ENCODE measurements at places on chromosomes 1 and 21.

GRCh38 chr1:201468844-201469644 lies at the start of gene PHLDA3:
Gene PHLDA3, minus strand, starts transcription at chr1:201469188. Its CDS starts 402 bp downstream, at chr1:201468786.
- peak; percentile 93 for DNase-seq

DNA sequence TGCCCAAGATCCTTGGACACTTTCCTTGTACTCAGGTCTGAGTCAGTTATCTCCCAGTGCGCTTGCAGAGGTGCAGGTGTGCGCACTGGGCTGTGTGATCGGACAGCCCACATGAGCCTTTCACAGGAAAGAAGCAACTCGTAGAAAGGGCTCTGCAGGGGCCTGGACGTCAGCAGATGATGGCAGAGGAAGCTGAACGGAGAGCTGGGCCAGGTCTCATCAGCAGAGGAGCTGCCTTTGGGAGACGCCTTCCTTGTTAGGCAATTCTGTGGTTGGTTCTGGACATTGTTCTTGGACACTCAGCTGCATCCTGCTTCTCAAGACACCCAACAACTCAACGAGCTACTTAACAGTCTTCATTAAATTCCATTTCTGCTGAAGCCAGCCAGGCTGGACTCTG lies 7.5 kb upstream of the PROK1 start:
- DNase-seq: peak; percentile 28

GRCh38 chr1:37634992-37635902 lies 555 bp upstream of the RSPO1 start:
- DNase-seq: no peak

GRCh38 chr1:39701049-39701439 lies 9.8 kb upstream of the HPCAL4 start:
- DNase-seq: peak; percentile 25

DNA sequence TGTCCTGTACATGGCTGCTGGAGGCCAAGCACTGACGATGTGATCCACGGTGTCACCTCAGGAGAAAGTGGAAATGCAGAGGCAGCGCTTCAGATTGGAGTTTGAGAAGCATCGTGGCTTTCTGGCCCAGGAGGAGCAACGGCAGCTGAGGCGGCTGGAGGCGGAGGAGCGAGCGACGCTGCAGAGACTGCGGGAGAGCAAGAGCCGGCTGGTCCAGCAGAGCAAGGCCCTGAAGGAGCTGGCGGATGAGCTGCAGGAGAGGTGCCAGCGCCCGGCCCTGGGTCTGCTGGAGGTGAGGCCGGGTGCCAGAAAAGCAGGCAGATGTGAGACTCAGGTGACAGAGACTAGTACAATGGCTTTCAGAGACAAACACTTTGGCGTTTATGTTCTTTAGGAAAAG lies 7.7 kb downstream of the TRIM58 start:
- DNase-seq: no peak

DNA sequence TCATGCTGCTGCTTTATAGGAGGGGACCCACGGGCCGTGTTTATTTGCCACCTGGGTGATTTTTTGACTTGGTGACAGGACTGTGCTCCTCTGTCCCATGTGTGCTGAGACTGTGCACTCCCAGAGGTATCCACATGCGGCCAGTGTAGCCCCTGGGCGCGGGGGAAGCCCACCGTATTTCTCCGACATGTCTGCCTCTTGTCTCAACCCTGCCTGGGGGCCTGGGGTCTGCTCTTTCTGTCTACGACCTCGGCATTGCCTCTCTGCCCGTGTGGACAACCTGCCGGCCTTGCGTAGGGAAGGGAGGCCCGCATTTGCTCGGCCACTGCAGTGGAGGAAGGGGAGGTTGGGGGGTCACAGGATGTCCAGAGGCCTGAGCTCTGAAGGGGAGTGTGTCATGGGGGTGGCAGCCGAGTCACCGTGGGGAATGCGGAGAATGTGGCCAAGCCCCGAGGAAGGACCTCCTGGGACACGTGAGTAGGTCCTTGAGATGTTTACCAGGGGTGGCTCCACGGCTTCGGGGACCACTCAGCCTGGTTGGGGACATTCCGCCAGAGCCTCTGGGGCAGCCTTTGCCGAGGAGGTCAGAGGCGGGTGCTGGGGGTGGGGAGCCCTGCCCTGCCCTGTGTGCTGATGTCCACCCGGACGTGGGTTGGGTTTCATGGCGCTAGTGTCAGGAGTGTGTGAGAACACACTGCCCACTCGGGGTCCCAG lies 11.0 kb downstream of the PRKCZ start:
- no peak for DNase-seq

- no peak for DNase-seq
Observed at GRCh38 chr1:169585181-169585580, 1.1 kb downstream of the F5 start.

- no peak for DNase-seq
Observed at GRCh38 chr1:203311368-203312301, 6.3 kb downstream of the BTG2 start.

GRCh38 chr1:60262701-60263100 lies 189.1 kb upstream of the C1orf87 start:
- no peak for DNase-seq

GRCh38 chr1:15080328-15081007 lies 73.1 kb upstream of the TMEM51 start:
- no peak for DNase-seq

- no peak for DNase-seq
Observed at GRCh38 chr1:30110846-30111245, 612.5 kb downstream of the MATN1 start.

GRCh38 chr1:4305526-4306301 lies 348.7 kb upstream of the AJAP1 start:
- DNase-seq: no peak

DNA sequence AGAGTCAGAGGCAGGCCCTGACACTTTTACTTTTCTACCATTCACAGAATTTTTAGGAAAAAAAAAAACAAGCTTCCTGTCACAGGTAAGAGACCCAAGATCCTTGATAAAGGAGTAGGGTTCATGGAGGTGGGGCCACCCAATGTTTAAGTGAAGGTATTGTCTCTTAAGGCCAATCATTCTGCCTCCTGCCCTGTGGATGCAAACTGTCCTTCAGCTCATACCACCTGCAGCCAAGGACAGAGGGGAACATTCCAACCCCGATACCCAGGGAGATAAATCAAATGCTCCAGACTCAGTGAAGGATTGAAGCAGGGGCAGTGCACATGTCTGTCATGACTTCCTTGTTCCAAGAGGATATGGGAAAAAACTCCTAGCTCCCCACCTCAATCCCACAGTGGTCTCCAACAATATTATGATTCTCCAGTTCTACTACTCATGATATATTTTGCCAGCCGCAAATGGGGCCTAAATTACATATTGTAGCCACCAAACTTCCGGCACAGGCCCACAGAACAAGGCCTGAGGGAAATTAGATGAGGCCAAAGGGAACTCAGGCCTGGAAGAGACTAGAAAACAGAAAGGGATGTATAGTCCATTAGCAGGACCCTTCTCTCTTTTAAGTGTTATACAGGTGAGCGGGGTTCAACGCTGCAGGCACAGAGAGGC lies 59.5 kb downstream of the TRABD2B start:
- DNase-seq: no peak

- peak; percentile 17 for DNase-seq
Observed at GRCh38 chr1:183472488-183473216, at the start of gene SMG7. Gene SMG7, plus strand, starts transcription at chr1:183472499. Its CDS starts 122 bp downstream, at chr1:183472621.

GRCh38 chr1:103106426-103107341 lies 1.6 kb downstream of the COL11A1 start:
- DNase-seq: peak; percentile 45

DNA sequence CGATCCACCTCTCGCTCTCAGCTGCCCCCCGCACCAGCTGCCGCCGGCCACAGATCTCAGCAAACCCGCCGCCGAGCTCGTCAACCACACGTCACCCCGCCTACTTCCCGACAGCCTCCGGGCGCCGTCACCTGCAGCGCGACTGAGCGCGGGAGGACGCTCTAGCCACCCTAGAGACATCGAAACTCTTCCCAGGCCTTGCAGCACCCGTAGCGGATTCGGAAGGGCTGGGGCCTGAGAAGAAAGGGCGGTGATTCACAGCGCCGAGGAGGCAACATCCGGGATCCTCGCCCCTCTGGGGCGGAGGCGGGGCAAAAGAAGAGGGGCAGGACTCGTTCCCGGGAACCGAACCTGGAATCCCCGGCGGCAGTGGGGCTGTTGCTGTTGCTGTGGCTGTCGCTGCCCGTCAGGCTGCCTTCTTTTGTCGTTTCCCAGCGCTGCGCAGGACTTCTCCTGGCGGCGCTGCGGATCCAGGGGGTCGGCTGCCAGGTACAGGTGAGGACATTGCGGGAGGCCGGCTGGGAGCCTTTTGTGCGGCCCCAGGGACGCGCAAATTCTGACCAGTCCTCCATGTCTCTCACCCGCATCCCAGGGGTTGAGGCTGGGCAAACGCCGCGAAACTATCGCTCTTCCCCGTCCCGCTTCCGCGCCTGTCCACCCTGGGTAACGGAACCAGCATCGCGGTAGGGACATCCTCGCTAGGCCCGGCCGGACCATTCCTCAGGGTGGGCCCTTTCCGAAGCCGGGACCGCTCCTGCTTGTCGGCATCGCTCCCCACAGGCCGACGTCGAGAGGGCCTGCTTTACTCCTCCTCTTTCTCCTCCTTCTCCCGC lies at the start of the genes RO60 and UCHL5:
Gene RO60 (plus strand): TSS at position 331 of the 833 bp plus-strand sequence. CDS start 9,443 bp downstream, outside the sequence.
Gene UCHL5 (minus strand): TSS at position 79 of the 833 bp plus-strand sequence. CDS start 100 bp downstream, outside the sequence.
- DNase-seq: peak; percentile 97

GRCh38 chr1:92458146-92458545 lies 28.6 kb downstream of the GFI1 start:
- no peak for DNase-seq

GRCh38 chr1:173269490-173270230 lies 62.5 kb upstream of the TNFSF4 start:
- peak; percentile 94 for DNase-seq

GRCh38 chr1:38093569-38094520 lies 47.3 kb upstream of the POU3F1 start:
- no peak for DNase-seq

GRCh38 chr1:229726061-229726460 lies 100.0 kb downstream of the URB2 start:
- no peak for DNase-seq

- no peak for DNase-seq
Observed at GRCh38 chr1:62529227-62529626, 68.1 kb upstream of the ANGPTL3 start.

- DNase-seq: peak; percentile 55
Observed at GRCh38 chr1:68121536-68121935, 71.1 kb upstream of the DIRAS3 start.

DNA sequence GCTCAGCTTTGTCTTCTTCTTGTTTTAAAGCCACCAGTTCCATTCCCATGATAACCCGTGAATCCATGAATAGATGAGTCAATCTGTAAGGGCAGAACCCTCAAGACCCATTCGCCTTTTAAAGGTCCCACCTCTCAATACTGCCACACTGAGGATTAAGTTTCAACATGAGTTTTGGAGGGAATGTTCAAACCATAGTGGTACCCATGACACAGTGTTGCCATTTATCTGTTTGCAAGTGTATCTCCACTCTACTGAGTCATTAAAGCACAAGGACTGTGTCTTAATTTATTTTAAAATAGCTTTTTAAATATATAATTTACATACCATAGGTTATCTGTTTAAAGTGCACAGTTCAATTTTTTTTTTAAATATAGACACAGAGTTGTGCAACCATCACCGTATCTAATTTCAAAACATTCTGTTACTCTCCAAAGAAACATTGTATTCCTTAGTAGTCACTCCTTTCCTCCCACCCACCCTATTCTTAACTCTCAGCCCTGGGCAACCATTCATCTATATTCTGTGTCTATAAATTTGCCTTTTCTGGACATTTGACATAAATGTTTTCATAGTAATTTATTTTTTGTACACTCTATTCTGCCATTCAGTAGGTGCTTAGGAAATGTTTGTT lies 4.8 kb upstream of the IL24 start:
- peak; percentile 49 for DNase-seq

GRCh38 chr1:36149973-36150295 lies 648 bp upstream of the TRAPPC3 start:
- no peak for DNase-seq

- DNase-seq: no peak
Observed at GRCh38 chr1:109084563-109085517, 5.7 kb upstream of the TMEM167B start.

DNA sequence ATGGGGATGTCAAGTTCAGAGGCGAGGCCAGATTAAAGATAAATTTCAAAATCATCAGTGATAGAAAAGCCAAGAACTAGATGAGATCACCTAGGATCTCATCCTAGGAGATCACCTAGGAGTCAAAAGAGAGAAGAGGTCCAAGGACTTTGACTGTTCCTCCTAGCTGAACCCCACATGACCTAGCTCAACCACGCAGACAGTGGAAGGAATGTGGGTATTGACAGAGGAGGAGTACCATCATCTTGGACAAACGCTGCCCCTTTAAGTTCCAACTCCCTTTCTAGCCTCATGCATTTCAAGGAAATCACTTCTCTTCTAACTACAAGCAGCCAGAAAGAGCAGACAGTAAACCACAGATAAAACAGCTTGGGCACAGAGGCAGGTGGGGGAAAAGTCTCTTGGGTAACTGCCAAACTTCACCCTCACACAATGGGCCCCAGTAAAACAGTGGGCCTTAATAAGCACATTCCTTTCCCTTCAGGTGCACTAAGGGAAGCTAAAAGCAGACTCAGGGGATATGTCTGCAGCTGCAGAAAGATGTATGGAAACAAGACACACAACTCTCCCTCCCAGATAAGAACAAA lies 12.5 kb upstream of the FAM76A start:
- no peak for DNase-seq

DNA sequence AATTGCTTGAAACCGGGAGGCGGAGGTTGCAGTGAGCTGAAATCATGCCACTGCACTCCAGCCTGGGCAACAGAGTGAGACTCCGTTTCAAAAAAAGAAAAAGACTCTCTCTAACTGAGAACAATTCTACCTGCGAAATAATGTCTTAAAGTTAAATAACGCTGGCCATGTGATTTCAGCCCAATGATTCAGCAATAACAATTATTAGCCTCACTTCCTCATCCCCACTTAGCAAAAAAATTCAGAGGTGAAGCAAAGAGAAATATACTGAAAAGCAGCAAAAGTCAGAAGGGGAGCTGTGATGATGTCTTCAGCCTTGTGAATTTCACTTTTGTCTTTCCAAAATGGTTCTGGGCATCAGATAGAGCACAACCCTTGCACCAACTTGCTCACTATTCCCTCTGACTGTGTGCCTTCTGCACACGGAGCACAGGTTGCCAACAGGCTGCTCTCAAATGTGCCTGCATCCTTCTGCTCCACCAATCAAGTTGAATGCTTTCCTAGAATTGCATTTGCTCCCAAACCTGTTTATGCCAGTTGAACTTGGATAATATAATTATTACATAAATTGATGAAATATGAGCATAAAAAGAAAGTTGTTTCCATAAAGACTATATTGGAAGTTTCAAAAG lies 79.8 kb upstream of the IPO9 start:
- DNase-seq: no peak

- DNase-seq: no peak
Observed at GRCh38 chr21:20811702-20812101, 186.5 kb upstream of the NCAM2 start.

- DNase-seq: peak; percentile 38
Observed at GRCh38 chr1:15005116-15005515, 148.4 kb upstream of the TMEM51 start.

DNA sequence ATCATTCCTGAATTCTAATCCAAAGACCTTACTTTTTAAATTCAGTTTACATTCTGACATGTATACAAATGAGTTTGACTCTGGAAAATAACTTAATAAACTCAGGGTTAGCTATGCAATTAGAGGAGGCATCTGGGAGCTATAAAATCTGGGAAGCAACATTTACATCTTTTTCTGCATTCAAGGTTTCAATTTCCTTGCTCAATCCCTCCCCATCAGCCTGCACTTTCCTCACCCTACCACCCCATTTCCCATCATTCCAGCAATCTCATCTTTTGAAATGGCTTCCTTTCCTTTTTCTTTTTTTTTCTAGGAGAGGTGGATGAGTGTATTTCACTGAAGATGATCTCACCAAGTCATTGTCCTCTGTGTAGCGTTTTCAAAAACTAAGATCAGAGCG lies 65.3 kb upstream of the BEND5 start:
- no peak for DNase-seq

Measured in AG10803 (cell line).